Stimulated activated CD8-positive, alpha-beta memory T cell treated with anti-CD3 and anti-CD28 coated beads, Interleukin-7, amount 100 ng/mL, for 1 hour (primary cell): ENCODE measurements at places on chromosomes 6 and 20.

GRCh38 chr6:142478117-142478516 lies 176.3 kb downstream of the ADGRG6 start:
- DNase-seq = no peak

DNA sequence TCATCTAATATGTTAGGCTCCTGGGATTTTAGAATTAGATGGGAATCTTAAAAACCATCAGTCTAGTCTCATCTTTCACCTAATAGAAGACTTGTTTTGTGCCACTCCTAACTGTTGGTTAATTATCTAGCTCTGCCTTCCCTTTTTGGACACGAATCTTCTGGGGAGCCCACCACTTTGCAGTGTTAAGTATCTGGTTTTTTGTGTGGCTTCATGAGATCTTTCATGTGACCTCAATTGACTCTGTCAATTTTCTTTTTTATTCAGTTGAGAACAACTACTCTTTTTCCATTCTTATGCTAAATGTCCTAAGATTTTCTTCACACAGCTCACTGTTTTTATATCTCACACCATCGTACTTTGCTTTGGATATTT lies 16.9 kb downstream of the TBPL1 start:
- DNase-seq = no peak

DNA sequence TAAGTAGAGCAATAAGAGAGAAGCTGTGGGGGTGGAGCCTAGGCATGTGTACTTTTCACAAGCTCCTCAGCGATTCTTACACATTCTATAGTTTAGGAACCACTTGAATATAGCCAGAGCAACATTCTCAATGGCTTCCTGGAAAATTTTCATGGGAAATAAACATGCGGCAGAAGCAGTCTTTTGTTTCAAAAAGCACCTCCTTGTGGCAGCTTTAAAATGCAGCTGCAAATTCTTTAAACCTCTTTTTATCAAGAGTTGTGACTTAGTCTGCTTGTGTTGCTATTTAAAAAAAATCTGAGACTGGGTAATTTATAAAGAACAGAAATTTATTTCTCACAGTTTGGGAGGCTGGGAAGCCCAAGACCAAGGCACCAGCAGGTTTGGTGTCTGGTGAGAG lies 23.8 kb downstream of the NKX2-2 start:
- DNase-seq = no peak

DNA sequence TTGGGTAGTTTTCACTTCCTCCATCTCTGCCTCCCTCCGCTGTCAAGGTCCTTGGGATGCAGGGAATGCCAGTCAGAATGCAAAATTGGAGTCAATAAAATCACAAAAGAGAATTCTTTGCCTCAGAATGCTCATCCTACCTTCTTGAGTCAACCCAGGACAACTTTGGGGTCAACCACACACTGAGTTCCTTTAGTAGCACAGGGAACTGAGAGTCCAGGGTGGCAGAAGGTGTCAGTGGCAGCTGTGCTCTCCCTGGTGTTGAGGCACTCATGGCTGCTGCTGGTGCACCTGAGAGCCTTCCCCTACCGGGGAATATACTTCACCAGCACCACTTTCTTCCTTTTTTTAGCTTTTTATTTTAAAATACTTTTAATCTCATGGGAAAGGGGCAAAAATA lies 829 bp upstream of the NOTCH4 start:
- no peak for DNase-seq

DNA sequence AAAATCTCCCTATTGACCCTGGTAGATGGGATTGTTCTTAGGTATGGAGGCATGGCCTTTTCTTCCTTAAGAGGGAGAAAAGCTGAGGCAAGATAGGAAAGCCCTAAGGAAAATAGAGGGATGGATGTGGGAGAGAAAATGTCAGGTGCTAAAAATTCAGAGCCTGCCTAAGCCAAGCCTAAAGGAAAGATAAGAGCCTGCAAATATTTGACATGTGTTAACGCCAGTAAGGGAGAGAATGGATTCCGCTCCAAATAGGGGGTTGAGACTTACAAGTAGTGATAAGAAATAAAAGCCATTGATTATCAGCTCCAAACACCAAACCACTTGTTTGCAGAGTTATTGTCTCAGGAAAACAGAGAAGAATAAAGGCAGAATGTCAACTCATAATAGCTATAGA lies 533.6 kb downstream of the PTPRT start:
- no peak for DNase-seq

- no peak for DNase-seq
These were observed 48.4 kb upstream of the IYD start for GRCh38 chr6:150320442-150320841.

DNA sequence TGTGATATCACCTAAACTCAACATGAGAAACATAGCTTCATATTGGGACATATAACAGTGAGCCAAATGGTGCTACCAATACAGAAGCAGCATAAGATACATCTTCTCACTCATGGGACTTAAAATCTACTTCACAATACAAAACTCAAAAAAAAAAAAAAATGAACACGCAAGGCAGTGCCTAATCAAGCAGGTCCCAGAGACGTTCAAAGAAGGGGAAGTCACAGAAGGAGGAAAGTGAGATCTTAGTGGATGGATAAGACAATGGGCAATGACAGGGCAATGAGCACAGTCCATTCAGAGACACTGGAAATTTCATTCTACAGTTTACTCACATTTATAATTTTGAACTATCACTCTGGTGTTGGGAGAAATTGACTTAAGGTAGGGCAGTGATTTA lies 88.3 kb downstream of the FAM50B start:
- no peak for DNase-seq

DNA sequence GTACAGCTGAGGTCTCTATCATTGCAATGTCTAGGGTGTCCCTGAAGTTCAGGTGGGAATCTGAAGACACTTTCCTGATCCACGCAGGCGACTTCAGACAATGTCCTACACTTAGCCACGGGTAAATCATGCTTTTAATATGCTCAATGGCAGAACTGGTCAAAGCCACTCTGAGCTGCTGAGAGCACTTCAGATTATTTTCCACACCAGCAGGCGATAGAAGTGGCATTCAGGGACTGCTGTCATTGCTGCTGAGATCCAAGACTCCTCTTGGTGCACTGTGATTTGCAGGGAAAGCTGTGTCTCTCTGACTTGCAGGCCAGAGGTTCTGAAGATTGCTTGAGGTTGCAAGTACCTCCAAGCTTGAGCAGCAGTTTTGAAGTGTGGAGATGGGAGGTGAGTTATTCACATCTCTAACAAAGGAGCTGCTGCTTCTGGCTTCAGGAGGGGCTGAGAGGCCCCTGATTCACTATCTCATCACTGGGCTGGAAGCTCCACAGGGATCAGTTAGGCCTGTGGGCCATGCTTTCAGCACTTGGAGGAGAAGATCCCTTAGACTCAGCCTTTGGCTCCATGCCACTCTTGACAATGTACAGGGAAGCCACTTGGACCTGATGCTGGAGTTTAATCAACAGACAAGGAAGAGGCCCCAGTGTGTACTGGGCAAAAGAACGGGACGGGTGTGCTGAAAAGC lies 2.9 kb upstream of the SSTR4 start:
- DNase-seq = no peak

GRCh38 chr6:40582892-40583291 lies 4.3 kb downstream of the LRFN2 start:
- DNase-seq = no peak
